Activated CD4-positive, alpha-beta T cell treated with anti-CD3 and anti-CD28 coated beads, Interleukin-10, Interleukin-2, amounts not matched to agents 100 ng/mL and 50 ng/mL, durations not matched to agents 16 hours and 8 hours (primary cell): ENCODE measurements at places on chromosomes 12 and 14.

- no peak for DNase-seq
Observed at GRCh38 chr12:65924716-65925115, 100.4 kb downstream of the HMGA2 start.

GRCh38 chr12:76946446-76946845 is 67.6 kb upstream of the CSRP2 start:
- DNase-seq = no peak

GRCh38 chr12:124411281-124411878 is 116.5 kb downstream of the RFLNA start:
- DNase-seq = no peak

- peak; percentile 72 for DNase-seq
Observed at GRCh38 chr14:35932659-35933159, 106.6 kb downstream of the BRMS1L start.

GRCh38 chr12:121637231-121637914 is 11.0 kb downstream of the ORAI1 start:
- DNase-seq = peak; percentile 75

DNA sequence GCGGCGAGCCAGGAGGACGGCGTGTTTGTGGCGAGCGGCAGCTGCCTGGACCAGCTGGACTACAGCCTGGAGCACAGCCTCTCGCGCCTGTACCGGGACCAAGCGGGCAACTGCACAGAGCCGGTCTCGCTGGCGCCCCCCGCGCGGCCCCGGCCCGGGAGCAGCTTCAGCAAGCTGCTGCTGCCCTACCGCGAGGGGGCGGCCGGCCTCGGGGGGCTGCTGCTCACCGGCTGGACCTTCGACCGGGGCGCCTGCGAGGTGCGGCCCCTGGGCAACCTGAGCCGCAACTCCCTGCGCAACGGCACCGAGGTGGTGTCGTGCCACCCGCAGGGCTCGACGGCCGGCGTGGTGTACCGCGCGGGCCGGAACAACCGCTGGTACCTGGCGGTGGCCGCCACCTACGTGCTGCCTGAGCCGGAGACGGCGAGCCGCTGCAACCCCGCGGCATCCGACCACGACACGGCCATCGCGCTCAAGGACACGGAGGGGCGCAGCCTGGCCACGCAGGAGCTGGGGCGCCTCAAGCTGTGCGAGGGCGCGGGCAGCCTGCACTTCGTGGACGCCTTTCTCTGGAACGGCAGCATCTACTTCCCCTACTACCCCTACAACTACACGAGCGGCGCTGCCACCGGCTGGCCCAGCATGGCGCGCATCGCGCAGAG is 873 bp downstream of the PLXNC1 start:
- DNase-seq = peak; percentile 55

- no peak for DNase-seq
Observed at GRCh38 chr12:85798122-85798521, 38.1 kb downstream of the RASSF9 start.

GRCh38 chr14:31377433-31377832 is 42.9 kb downstream of the HEATR5A start:
- no peak for DNase-seq

GRCh38 chr12:63841571-63841970 is 2.9 kb upstream of the SRGAP1 start:
- no peak for DNase-seq

- DNase-seq = no peak
Observed at GRCh38 chr14:105139831-105140239, 28.7 kb downstream of the JAG2 start.

- no peak for DNase-seq
Observed at GRCh38 chr12:20865873-20866272, 55.4 kb downstream of the SLCO1B3 start.

- DNase-seq = no peak
Observed at GRCh38 chr14:61149896-61150295, 131.2 kb downstream of the TMEM30B start.

- DNase-seq = peak; percentile 81
Observed at GRCh38 chr12:3728686-3729085, 24.2 kb downstream of the CRACR2A start.

DNA sequence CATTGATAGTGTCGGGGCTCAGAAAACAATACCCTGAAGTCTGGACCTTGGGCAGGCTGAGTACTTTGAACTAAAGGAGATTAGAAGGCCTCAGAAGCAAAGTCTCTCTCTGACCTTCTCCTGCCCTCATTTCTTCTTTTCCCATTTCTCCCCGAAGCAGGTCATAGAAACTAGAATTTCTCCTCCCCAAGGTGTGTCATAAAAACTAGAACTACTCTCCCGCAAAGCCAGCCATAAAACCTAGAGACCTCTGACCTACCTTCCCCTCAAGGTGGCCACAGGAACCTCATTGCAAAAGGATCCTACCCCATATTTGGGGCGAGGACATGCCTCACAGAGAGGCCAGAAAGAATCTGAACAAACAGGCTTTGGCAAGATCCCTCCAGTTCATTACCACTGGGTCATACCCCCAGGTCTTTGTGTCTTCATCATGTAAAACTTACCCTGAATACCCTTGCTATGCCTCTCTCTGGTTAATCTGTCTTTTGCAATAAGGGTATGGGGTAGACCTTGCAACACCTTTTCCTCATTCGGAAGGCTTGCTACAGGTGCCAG is 64.7 kb upstream of the ZFP36L1 start:
- DNase-seq = no peak

- DNase-seq = no peak
Observed at GRCh38 chr12:24510581-24511125, 438.2 kb downstream of the BCAT1 start.

DNA sequence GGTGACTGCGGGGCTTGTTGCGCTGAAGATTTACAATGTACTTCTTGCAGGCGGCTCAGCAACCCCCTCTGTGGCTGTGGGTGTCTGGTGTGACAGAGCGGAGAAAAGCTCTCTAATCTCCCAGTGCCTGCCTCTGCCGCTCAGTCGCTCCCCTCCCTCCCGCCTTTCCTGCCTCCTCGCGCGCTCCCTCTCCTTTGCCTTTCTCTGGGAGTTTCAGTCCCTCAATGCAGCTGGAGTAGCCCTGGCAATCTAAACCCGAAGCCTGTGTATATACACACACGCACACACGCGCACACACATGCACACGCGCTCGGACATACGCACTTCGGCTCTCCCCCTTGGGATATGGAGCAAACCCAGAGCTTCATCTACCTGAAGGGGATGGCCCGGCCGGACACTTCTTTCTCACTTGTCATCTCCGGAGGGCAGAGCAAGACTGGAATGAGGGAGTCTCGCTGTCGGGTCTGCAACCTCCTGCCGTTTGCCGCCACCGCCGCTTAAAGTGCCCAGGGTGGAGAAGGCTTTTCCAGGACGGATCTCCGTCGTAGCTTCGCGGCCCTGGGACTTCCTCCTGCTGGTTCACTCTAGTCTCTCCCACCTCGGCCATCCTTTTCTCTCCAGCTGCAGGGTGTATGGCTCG is 599 bp upstream of the TRHDE start:
- DNase-seq = no peak

GRCh38 chr14:55585854-55586253 is 5.8 kb downstream of the KTN1 start:
- no peak for DNase-seq

DNA sequence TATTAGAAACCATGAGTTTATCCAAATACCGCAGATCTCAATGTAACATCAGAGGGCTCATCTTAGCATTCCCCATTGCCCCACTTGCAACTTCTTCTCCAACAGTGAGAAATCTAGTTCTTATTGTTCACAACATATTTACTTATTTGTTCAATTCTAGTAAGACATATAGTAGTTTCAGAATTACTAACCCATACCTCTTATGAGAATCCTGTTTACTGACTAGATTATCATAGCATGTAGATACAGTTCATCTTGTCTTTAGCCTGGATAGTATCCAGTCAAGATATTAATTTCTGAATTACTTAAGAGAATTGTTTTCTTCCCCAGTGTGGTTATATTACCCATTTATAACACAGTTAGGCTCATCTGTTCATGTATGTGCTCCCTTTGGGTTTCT is 80.6 kb downstream of the NIN start:
- peak; percentile 45 for DNase-seq

DNA sequence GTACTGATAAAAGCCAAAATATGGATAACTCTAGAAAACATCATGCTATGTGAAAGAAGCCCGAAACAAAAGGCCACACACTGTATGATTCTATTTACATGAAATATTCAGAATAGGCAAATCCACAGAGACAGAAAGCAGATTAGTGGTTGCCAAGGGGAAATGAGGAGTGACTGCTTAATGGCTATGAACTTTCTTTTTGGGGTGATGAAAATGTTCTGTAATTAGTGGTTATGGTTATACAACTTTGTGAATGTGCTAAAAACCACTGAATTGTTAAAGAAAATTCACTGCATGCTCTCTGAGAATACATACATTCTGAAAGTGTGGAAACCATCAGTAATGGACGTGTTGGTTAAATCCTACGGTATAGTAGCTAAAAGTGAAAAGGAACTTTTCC is 39.9 kb upstream of the STON2 start:
- DNase-seq = no peak
